ENCODE measurements at places on chromosomes 6 and 20. TPM values are rescaled to one million over a fixed set of nuclear protein-coding genes. Genes with fewer than 3 reads are reported as not detected.
A peak's percentile ranks its signal among the peaks of the same experiment; 100 is the strongest.

The OR12D3 gene
- not detected for total RNA-seq

DNA sequence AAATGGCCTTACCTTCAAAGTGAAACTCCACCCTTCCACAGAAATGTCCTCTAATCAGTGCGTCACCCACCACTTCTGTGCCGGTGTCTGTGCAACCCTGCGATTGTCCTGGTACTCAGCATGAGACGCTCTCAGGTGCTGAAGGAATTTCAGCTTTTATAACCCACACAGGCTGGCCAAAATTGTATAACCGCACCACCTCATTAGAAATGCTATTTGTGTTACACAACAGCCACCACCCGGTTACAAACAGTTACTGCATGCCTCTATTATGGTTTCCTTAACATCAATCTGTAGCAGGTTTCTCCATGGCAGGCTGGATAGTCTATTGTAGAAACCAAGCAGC is 51.5 kb downstream of the SLC23A2 start:
- peak; percentile 38 for DNase-seq

GRCh38 chr6:119541132-119541905 is 191.8 kb upstream of the MAN1A1 start:
- peak; percentile 97 for DNase-seq

- no peak for DNase-seq
Observed at GRCh38 chr6:39441986-39442385, 119.5 kb upstream of the KCNK16 start.

The FAM83C gene
- total RNA-seq, result 0.26 TPM

- DNase-seq, result no peak
Observed at GRCh38 chr20:37398750-37399621, 53.0 kb downstream of the SRC start.

GRCh38 chr6:63066055-63066704 is 145.1 kb upstream of the FKBP1C start:
- peak; percentile 12 for DNase-seq

- DNase-seq, result peak; percentile 58
Observed at GRCh38 chr6:11172501-11173327, 59.8 kb downstream of the NEDD9 start.
